ENCODE measurements at places on chromosomes 5 and 9. TPM values are rescaled to one million over a fixed set of nuclear protein-coding genes. Genes with fewer than 3 reads are reported as not detected.

The ASPN gene
- not detected for total RNA-seq

The PLPPR1 gene
- not detected for total RNA-seq

The NXNL2 gene
- not detected for total RNA-seq

The TMEFF1 gene
- 0.49 TPM for total RNA-seq

The ITGA2 gene
- total RNA-seq = 0.42 TPM

The UBQLN1 gene
- 141 TPM for total RNA-seq

The PCDHA7 gene
- total RNA-seq = not detected

The ORM1 gene
- not detected for total RNA-seq

The CACNA1B gene
- total RNA-seq = not detected

The GADD45G gene
- 15.7 TPM for total RNA-seq

DNA sequence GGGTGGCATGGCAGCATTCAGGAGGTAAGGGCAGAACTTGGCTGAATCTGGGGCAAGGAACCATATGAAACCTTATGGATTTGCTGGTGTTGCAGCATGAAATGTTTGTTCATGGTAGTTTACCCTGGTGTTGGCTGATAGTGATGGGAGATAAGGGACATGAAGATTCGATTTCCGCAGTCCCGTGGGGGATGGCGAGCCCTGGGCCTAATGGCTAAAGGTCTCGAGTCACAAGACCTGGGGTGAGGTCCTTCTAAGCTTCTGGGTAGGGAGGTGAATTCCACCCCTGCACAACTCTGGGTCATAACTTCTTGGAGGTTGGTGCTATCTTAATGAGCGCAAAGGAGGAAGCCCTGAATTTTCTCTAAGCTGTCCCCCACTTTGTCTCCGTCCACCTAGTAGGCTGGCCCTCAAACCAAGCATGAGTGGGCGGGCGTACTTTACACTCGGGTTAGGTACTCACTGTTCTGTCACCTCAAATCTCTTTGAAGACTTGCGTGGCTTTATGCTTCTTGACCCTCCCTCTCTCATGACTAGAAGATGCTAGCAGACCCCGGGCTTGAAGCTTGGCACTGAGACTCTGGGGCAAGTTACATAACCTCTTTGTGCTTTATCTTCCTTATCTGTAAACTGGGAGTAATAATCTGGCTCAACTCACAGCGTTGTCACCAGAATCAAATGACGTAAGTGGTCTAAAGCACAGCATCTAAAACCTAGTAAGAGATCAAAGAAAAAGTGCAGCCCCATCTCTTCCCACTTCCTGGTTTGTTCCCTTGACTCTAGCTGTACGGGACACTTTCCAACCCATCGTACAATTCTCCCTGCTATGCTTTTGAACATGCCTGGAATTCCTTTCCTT lies 72.5 kb downstream of the BASP1 start:
- DNase-seq = no peak

- no peak for DNase-seq
These were observed 23.6 kb downstream of the OLFML2A start for GRCh38 chr9:124800306-124801259.

GRCh38 chr5:148455185-148455584 lies 71.4 kb downstream of the FBXO38 start:
- DNase-seq = no peak

DNA sequence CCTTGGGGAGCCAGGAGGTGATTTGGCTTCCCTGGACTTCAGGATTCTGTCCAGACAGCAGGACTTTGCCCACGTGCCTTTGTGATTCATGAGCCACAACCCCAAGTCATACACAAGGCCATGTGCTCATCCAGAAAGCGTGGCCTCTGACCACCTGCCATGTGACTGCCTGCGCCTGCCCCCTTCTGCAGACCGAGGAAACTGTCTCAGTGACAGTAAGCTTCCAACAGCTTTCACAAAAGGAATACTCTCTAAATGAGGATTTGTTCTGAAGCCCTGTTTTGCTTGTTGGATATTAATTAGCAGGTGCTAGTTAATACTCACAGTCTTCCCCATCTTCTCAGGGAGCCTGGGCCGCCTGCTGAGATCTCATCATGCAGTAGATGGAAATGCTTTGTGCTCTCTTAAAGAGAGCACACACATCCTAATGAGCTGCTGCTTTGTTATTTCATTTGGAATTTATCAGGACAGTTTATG lies 36.9 kb upstream of the ANGPTL2 start:
- DNase-seq = no peak

GRCh38 chr5:54589786-54590185 lies 72.2 kb downstream of the SNX18 start:
- no peak for DNase-seq

DNA sequence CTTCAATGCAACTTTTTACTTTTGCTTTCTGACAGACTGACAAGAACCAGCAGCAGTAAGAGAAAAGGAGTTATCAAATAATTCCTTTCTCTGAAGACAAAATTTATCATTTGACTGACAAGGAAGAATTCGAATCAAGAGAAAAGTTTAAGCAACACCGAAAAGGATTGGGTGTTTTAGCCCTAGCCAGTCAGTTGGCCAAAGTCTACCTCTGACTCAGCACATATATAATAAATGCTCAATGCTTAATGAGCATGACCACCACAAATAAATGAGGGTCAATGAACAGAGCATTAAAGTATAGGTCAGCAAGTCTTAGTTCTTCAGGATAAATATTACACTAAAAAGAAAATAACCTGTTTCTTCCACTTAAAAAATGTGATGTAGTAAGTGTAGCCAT lies 1603.5 kb upstream of the C9orf72 start:
- DNase-seq = no peak

GRCh38 chr5:14040542-14040941 lies 96.1 kb upstream of the DNAH5 start:
- DNase-seq = no peak

GRCh38 chr5:56703952-56704351 lies 111.4 kb upstream of the MAP3K1 start:
- no peak for DNase-seq

- no peak for DNase-seq
These were observed 568.2 kb upstream of the CDH18 start for GRCh38 chr5:20556115-20556763.

GRCh38 chr5:59704936-59705335 lies 188.6 kb downstream of the PDE4D start:
- DNase-seq = no peak

DNA sequence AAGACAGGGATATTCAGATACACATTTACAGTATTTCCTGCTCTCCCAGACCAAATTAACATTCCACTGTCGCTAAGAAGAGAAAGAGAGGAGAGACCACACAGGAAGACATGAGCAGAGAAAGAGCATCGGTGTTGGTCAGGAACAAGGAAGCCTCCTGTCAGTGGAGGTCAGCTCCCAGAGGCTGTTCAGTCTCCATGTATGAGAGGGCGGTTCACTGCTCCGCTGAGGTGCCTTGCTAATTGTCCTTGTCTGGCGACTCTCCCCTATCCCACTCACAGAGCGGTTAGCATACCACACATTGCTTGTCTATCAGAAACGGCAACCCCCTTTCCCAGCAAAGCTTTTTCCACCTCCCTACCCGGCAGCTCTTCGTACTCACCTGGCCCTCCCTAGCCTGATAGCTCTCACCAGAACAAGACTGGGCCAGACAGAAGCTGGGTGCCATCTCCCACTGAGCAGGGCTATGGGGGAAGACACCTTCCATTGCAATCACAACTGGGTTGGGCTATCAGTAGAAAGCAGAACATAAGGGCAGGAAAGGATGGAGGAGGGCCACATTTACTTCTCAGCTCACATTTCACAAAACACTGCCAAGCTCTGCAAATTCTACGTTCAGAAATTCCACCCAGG lies 58.6 kb upstream of the LMNB1 start:
- DNase-seq = no peak

- DNase-seq = no peak
These were observed 10.7 kb downstream of the GIN1 start for GRCh38 chr5:103109277-103109676.

- DNase-seq = no peak
These were observed 1.4 kb upstream of the ETF1 start for GRCh38 chr5:138544181-138545134.

- DNase-seq = no peak
These were observed 999 bp upstream of the HNRNPA0 start for GRCh38 chr5:137754961-137755762.

DNA sequence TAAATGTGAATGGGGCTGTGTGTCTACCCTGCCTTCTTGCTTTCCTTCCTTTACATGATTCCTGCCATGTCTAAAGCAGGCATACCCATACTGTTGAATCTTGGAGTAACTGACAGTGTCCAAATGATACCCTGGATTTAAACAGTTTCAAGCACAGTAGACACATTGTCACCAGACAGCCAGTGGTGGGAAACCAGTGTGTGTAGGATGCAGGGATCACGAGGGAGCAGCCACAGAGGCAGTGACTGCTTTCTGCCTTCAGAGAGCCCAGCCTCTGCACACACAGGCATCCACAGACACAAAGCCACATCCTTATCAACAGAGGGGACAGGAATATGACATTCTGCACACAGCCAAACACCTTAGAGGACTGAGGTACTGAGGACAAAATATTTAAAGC lies 184.2 kb upstream of the TBCA start:
- DNase-seq = no peak

GRCh38 chr5:32520356-32520755 lies 65.0 kb upstream of the SUB1 start:
- no peak for DNase-seq

DNA sequence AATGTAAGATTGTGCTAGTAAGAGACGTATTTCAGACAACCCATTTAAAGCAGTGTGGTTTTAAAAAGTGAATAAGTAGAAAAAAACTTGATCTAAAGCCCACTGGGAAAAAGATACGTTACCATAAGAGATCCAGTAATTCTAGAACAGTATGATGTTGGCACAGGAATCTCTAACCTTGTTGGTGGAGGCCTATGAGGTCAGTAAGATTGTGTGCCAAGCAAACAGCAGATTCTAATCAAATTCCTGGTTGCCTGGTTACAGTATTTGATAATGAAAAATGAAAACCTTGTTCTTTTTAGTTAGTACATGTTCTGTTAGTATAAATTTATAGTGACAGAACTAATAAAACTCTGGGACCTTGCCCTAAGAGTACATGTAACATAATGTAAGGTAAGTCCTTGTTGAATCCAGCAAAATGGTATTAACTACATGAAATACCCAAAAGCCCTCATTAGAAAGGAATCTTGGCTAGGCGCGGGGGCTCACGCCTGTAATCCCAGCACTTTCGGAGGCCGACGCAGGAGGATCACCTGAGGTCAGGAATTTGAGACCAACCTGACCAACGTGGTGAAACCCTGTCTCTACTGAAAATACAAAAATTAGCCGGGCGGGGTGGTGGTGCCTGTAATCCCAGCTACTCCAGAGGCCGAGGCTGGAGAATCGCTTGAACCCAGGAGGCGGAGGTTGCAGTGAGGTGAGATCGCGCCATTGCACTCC lies 33.2 kb upstream of the DMXL1 start:
- no peak for DNase-seq

- no peak for DNase-seq
These were observed 83.1 kb downstream of the JMY start for GRCh38 chr5:79318935-79319614.

- peak; percentile 34 for DNase-seq
These were observed at the start of gene DOCK8 for GRCh38 chr9:214648-215493. Gene DOCK8, plus strand, starts transcription at chr9:214865. Its CDS starts 112 bp downstream, at chr9:214977.

DNA sequence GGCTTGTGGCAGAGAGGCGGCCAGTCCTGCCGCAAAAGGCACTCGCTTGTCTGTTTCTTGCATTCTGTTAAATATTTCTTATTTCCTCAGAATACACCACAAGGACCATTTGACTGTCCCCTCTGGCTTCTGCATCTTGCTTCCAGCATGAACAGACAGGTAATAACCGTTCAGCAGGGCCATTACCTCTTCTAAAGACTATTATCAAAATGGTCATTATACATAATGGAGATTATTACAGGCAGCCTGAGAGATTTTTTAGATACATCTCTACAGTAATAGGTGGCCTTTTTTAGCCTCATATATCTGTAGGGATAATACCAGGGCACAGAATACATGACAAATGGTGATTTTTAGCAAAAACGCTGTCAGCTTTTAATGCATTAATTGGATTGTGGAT lies 382.0 kb downstream of the PSAT1 start:
- DNase-seq = no peak

DNA sequence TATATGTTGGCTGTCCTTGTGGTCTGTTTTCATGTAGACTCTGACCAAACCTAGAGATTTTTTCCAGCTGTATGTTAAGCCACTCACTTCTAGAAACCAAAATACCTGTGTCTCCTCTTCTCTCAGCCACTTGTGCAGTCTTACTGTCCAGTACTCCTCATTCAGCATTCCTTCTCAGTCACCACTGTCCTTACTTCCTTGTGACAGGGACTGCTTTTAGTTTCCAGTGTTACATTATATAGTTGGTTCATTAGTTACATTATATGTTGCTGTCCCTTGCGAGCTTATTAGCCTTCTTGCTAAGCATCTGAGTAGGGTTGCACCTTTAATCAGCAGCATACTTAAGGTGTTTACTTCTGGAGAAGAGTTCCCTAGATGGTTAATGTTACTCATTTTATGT lies 4.3 kb downstream of the ATP6V1G1 start:
- DNase-seq = no peak

- no peak for DNase-seq
These were observed 48.0 kb downstream of the ZNF366 start for GRCh38 chr5:72459089-72459661.

DNA sequence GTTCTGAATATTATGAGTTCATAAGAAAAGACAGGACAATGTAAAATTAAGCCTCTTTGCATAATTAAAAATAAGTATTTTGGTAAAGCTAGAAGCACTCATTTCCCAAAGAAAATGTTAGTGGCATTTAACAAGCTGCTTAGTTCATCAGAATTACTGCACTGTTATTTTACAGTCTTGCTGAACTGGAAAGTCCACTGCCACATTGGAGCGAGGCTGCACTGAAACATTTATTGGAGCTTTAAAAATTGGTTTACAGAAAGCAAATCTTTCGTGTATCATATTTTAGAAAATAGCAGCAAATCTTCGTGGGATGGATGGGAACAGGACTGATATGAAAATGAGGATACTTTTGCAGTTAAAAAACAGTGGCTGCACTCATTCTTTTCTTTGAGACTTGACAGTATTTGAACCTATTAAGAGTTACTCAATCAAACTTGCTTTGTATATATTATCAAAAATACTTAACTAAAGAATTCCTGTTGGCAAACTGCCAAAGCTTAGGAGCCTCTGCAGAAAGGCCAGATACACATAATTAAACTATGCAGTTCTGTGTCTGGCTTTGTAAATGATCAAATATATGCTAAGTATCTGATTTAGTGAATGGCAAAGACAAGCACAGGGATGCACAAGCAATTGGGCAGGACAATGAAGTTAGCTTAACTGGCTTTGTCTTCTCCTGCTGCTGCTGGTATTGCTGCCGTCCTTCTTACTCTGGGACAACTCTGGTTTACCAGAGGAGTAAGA lies 16.5 kb upstream of the FBXL7 start:
- DNase-seq = no peak

DNA sequence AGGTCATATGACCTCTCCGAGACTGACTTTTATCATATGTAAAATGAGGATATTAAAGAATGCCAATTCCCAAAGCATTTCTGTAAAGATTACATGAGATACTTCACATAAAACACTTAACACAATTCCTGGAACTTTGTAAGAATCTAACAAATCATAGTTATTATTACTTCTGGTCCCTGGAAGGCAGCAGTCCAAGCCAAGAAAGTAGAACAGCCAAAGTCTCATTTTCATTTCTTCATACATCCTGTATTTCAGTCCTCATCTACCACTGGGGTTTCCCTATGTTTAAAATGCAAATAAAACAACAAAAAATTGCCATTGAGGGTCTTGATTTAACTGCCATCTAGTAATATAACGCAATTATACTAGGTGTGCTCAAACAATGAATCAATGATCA lies 179.5 kb downstream of the MARCHF11 start:
- no peak for DNase-seq
